ENCODE measurements at places on chromosomes 11 and 22.

DNA sequence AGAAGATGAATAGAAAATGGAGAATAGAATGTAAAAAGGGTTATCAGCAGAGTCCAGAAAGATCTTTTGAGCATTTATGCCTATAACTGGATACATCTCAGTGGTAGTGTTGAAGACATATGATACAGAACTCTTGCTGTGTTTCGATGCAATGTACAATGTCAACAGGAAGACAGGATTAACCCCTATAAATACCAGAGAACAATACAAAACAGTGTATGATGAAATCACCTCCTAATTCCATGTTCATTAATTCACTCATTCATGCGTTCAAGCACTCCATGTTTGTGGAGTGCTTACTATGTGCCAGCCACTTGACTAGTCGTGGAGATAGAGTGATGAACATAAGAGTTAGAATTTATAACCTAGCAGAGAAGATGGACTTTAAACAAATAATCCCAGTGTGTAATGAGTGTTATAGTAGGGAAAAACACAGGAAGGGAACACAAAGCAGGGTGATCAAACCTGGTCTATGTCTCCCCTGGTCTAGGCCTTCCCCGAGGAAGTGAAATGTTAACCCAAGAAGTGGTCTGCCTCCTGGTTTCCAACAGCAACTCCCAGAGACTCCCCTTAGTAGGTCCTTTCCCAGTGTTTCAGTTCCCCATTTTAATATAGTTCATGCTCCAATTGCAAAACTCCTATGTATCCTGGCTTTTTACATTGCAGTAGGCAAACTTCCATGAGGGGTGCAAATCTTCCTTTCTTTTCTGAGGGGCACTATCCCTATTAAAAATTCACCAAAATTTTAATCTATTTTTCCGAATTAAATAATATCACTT lies 9.1 kb upstream of the SESN3 start:
- no peak for DNase-seq

DNA sequence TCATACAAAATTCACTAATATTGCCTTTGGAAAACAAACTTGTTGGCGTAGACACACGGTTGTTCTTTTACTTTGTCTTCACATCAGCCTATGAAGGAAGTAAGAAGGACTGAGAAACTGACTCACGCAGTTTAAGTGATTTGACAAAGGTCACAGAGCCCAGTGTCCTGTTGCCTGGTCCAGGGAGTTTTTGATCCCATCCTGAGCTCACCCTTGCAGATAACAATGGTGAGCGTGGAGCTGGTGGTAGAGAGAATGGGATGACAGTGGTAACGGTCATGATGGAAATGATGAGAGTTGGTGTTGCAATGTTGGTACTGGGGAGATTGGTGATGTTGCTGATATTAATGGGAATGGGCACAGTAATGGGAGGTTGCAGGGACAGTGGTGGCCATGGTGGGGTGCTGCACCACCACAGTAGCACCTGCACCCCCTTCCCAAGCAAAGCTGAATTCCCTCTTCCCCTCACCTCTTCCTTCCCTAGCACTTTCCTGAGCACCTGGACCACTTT lies 22.0 kb downstream of the CREB3L1 start:
- no peak for DNase-seq

DNA sequence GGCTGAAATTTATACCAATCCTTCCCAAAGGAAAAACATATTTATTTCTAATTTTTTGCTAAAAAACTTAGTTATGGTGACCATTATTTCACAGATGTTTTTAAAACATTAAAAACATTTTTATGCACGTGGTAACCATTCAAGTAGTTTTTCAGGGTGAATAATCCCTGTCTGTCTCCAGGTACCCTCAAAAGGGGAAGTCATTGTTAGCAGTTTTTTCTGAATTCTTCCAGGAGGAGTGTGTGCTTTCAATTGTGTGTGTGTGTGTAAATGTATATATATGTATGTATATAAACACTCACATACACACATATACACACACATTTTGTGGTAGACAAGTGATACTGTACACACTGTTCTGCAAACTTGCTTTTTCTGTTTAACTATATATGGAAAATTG lies 43.9 kb downstream of the MIAT start:
- no peak for DNase-seq

- peak; percentile 76 for DNase-seq
These were observed 124.3 kb downstream of the TRIM29 start for GRCh38 chr11:120013325-120014250.

GRCh38 chr11:95917193-95918036 lies 6.5 kb downstream of the MTMR2 start:
- DNase-seq: peak; percentile 15

DNA sequence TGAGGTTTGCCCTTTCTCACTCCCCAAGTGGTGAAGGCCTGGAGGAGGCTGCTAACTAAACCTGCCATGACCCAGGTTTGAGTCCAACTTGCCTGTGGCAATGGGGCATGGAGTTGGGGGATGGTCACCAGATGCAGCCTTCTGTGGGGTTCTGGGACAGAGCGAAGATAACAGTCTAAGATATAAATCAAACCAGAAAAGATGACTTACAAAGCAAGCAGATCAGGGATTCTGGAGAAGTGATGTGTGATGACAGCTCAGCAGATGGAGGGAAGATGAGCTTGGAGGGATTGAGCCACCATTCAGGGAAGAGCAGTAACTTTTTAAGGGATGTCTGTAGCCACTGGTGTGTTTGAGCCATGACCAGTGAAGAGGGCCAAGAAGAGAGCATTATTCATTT lies 63.6 kb downstream of the MTNR1B start:
- no peak for DNase-seq

- DNase-seq: no peak
These were observed 26.6 kb upstream of the EI24 start for GRCh38 chr11:125542709-125543108.
